CD8-positive, alpha-beta memory T cell (primary cell): ENCODE measurements at places on chromosomes 7 and 10.

GRCh38 chr10:113476191-113476590 lies 76.7 kb upstream of the HABP2 start:
- no peak for DNase-seq

DNA sequence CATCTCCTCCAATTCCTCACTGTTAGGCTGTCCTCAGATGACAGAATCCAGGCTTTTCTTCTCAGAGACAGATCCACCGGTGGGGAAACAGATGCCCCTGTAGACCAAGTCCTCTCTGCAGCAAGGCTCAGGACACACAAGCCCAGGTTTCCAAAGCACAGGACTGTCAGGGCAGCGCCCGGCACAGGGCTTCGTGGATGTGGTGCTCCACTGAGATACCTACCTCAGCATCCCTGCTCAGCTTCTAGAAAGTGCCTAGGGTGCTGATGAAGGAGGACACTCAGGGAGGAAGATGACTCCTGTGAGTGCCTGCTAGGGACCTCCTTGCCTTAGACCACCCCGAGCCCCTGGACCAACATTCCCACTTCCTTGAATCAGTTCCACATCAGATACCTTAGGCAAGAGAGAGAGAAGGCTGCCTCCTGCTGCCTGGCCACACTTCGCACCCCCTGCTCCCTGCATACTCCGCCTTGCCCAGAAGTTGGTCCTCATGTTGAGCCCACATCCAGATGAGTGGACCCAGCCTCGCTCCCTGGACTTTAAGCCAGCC lies 8.9 kb upstream of the RBP3 start:
- DNase-seq, result no peak

- peak; percentile 69 for DNase-seq
Measured at GRCh38 chr7:98251231-98251600, 816 bp downstream of the TECPR1 start.

DNA sequence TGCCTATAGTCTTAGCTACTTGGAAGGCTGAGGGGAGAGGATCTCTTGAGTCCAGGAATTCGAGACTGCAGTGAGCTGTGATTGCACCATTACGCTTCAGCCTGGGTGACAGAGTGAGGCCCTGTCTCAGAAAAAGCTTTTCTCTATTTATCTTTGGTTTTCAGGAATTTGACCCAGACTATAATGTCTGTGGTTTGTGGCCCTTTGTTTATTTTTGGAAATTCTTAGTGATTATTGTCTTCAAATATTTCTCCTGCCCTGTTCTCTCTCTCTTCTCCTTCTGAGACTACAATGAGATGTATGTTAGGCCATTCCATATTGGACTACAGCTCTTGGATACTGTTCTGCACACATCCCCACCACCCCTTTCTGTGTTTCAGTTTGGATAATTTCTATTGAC lies 4.7 kb downstream of the MUC12 start:
- DNase-seq, result no peak

- DNase-seq, result no peak
Measured at GRCh38 chr7:80536426-80536825, 24.6 kb upstream of the GNAT3 start.

- DNase-seq, result no peak
Measured at GRCh38 chr10:122182308-122182707, 88.8 kb upstream of the BTBD16 start.

GRCh38 chr10:88889559-88890337 lies 9.7 kb downstream of the STAMBPL1 start:
- no peak for DNase-seq

- DNase-seq, result peak; percentile 44
Measured at GRCh38 chr7:32892521-32893206, 1.1 kb upstream of the KBTBD2 start.

GRCh38 chr10:99325281-99325680 lies 3.9 kb upstream of the CNNM1 start:
- no peak for DNase-seq

- DNase-seq, result no peak
Measured at GRCh38 chr10:96548589-96548988, 34.9 kb upstream of the TLL2 start.

- DNase-seq, result peak; percentile 73
Measured at GRCh38 chr10:100508691-100509150, 10.9 kb downstream of the SEC31B start.

DNA sequence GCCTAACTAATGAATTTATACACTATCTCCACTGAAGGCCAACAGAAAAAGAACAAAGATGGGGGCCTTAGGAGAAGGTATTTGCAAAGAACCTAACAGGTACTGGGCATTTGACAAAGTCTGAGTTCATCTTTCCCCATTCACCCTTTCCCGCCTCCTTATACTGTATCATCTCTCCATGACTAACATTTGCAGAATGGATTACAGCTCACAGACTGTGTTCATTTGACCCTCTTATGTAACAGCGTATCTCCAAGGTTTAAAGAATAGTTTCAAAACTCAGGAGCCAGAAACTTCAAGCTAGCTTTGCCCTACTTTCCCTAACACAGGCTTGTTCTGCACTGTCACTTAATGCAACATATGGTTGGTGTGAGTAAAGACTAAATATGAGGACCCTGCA lies 238.7 kb upstream of the CELF2 start:
- no peak for DNase-seq

DNA sequence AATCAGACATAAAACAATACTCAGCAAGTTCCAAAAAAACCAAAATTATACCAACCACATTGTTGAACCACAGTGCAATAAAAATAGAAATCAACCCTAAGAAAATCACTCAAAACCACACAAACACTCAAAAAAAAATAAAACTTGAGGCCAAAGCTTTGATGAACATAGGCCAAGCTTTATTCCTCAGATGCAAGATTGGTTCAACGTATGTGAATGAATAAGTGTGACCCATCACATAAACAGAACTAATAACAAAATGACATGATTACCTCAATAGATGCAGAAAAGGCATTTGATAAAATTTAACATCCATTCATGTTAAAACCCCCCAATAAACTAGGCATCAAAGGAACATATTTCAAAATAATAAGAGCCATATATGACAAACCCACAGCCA lies 506.1 kb upstream of the FZD8 start:
- no peak for DNase-seq

DNA sequence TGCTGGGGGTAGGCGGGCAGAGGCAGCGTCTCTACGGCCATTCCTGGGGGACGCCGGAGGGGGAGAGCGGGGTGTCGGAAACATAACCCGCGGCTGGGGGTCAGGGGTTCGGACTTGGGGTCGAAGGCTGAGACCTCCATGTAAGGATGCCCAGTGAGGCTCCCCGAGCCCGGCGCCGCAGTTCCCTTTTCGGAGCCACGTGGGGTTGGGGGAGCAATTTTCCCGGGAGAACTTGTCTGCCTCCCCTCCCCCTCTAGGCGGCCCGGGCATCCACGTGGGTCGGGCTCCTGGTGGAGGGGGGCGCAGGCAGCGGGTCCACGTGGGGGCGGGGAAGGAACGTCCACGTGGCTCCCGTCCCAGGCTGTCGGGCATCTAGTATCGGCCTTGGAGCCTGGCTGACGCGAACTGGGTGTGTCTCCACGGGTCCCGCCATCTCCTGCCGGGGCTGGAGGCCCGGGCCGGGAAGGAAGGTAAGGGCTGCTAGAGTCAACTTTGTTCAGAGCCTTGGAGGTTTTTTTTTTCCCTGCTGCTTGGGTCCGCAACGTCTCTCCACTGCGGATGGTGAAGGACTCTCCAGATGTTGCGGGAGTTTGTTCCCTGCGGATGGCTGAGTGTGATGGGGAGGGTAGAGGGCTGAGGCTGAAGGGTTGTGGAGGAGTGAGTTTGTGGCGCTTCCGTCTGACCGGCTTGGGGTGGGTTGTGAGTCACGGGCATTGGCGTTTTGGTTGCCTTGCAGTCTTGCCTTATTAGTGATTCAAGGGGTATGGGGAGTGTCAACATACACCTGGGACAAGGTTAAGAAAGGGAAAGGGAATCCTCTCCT lies 744 bp downstream of the PPRC1 start:
- DNase-seq, result peak; percentile 9

DNA sequence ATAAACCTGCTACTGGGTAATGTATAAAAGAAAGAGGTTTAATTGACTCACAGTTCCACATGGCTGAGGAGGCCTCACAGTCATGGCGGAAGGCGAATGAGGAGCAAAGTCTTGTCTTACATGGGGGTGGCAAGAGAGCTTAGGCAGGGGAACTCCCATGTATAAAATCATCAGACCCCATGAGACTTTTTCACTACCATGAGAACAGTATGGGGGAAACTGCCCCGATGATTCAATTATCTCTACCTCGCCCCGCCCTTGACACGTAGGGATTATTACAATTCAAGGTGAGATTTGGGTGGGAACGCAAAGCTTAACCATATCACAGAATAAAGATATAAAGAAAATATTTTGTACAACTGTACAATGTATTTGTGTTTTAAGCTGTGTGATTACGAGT lies 39.4 kb upstream of the PLCE1 start:
- no peak for DNase-seq

DNA sequence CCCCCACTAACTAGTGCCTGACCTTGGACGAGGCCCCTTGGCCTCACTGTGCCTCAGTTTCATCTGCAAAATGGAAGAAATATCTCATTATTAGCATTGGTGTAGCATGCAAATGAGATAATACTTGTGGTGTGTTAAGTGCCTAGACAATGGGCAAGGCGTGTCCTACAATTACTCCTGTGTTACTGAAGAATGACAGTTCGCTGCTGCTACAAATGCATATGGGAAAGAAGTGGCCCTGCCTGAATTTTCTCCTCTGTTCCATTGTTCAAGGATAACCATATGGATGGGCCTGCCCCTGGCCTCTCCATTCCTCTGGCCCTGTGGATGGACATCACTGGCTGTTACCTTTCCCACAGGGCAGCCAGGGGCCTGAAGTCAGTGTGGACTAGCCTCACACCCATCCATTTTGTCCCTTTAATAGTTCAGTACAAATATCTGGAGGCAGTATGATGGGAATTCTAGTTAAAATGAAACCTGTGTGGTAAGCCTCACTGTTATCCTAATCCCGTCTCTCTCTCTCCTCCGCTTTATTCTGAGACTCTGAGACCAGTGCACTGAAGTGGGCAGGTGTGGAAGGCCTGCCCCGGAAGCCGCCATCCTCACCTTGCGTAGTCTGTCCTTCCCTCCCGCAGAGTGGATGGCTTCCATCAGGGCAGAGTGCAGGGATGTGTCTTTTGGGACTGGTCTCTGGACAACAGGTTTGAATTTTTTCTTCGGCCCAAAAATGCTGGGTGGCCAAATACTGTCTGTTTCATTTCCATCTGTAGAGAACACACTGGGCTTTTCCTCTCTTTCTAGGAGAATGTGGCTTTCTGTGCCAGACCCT lies 244.6 kb upstream of the GRB10 start:
- DNase-seq, result no peak

GRCh38 chr7:87038993-87039690 lies 20.3 kb downstream of the ELAPOR2 start:
- DNase-seq, result no peak

- no peak for DNase-seq
Measured at GRCh38 chr7:73970801-73971229, 57.2 kb upstream of the ELN start.

DNA sequence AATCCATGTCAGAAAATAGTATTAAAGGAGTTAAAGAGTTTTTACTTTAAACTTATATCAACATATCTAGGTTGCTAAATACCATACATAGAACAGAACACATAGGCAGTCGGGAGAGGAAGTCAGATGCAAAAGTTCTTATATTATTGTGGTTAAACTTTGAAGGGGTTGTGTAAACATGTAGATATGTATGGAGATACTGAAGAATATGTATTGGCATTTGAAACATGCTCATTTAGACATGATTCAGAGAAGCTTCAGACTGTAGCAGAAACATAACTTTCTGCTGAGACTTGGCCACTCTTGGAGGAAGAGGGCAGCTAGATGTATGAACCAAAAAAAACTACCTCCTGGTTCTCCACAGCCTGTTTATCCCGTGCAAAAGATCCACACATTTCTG lies 103.5 kb upstream of the FERD3L start:
- DNase-seq, result no peak

GRCh38 chr7:36198854-36199266 lies 45.8 kb downstream of the EEPD1 start:
- DNase-seq, result no peak

- no peak for DNase-seq
Measured at GRCh38 chr10:24707445-24707844, 16.2 kb downstream of the ARHGAP21 start.

GRCh38 chr7:156386097-156386496 lies 254.5 kb upstream of the RNF32 start:
- no peak for DNase-seq

DNA sequence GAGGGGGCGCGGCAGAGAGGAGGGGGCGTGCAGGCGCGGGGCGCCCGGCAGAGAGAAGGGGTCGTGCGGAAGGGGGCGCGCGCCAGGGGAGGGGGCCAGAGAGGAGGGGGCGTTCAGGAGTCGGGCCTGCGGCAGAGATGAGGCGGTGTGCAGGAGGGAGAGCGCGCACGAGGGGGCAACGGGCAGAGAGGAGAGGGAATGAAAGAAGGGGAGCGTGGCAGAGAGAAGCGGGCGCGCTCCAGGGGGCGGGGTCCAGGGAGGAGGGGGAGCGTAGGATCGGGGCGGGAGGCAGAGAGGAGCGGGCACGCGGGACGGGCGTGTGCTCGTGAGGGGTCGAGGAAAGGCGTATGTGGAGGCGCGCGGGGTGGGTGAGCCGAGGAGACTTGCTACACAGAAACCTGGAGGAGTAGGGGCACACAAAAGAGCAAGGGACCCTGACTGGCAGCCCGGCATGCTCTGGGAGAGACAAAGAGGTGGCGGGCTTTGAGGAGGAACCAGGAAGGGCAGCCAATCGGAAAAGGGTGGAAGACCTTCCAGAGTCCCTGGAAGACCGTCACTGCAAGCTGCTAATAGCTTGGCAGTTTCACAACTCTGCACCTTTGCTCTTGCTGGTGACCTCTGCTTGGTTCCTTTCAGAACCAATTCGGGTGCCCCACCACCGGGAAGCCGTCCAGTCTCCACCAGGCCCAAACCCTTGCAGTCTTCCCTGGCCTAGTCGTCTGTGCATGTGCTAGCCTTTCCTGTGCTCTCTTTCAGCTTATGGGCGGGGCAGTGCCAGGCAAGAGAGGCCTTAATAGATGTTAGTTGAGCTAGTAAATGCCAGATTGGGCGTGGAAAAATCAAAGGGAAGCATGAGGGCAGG lies 639 bp downstream of the DYDC2 start:
- DNase-seq, result no peak

DNA sequence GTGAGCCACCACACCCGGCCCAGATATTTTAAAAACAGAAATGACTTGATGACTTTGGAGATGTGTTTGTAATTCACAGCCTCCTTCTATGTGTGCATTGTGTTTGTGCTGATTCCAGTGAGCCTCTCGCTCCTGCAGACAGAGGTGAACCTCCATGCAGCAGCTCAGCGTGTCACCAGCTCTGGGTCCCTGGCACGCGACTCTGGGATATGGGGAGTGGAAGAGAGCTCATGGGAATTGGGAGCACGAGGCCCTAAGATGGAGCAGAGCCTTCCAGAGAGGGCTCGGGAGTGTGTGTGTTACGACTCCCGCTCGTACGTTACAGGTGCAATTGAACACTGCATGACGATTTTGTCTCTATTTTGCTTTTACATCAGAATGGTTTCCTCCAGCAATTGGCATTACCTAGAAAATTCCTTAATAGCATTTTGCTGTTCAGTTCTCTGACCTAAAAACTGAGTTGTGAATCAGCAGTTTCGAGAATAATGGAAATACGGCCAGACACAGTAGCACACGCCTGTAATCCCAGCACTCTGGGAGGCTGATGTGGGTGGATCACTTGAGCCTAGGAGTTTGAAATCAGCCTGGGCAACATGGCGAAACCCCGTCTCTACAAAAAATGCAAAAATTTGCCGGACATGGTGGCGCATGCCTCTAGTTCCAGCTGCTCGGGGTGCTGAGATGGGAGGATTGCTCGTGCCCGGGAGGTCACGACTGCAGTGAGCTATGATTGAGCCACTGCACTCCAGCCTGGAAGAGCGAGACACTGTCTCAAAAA lies 204.6 kb downstream of the CUX1 start:
- DNase-seq, result no peak
